Smooth muscle cell of the pulmonary artery (primary cell): ENCODE measurements at places on chromosomes 2 and 18. TPM values are rescaled to one million over a fixed set of nuclear protein-coding genes. Genes with fewer than 3 reads are reported as not detected.

The C1GALT1C1L gene
- 0.20 and 1.2 TPM in 2 replicates for total RNA-seq

The LIMS4 gene
- total RNA-seq, result 3.1 and 9.4 TPM in 2 replicates

The SPDYA gene
- total RNA-seq, result 0.83 and 0.91 TPM in 2 replicates

The GREB1L gene
- total RNA-seq, result 0.85 and 1.0 TPM in 2 replicates

The CFC1 gene
- total RNA-seq, result not detected in 2 replicates

The METAP1D gene
- total RNA-seq, result 7.1 and 7.3 TPM in 2 replicates

The HAAO gene
- total RNA-seq, result 0.85 TPM in 1 of 2 replicates, not detected in the other

The SERPINB3 gene
- total RNA-seq, result 0.07 TPM in 1 of 2 replicates, not detected in the other

The PDE11A gene
- 0.20 and 0.50 TPM in 2 replicates for total RNA-seq

The CPO gene
- not detected in 2 replicates for total RNA-seq

The TUBB8B gene
- total RNA-seq, result not detected in 2 replicates

The CCBE1 gene
- total RNA-seq, result 41.6 and 48.7 TPM in 2 replicates

The FSHR gene
- total RNA-seq, result not detected in 2 replicates

The CDKL4 gene
- 0.66 and 0.91 TPM in 2 replicates for total RNA-seq

The MARCHF4 gene
- 3.6 and 8.0 TPM in 2 replicates for total RNA-seq

The SP140 gene
- total RNA-seq, result 0.50 and 0.52 TPM in 2 replicates

The FANCL gene
- 7.4 and 13.9 TPM in 2 replicates for total RNA-seq

The LGALSL gene
- total RNA-seq, result 4.5 and 7.4 TPM in 2 replicates

The QPCT gene
- total RNA-seq, result 8.8 and 11.1 TPM in 2 replicates

The PPP1R1C gene
- 0.07 TPM in 1 of 2 replicates, not detected in the other for total RNA-seq

The REEP1 gene
- total RNA-seq, result 0.07 and 0.33 TPM in 2 replicates

The IKZF2 gene
- 5.2 and 10.0 TPM in 2 replicates for total RNA-seq

The ZEB2 gene
- 58.5 and 136 TPM in 2 replicates for total RNA-seq

The NOL4 gene
- total RNA-seq, result not detected in 2 replicates

The IL36B gene
- total RNA-seq, result not detected in 2 replicates

The MAL gene
- total RNA-seq, result not detected in 2 replicates

The TRIM43 gene
- total RNA-seq, result not detected in 2 replicates

The NT5C1B gene
- total RNA-seq, result not detected in 2 replicates

The PTPRN gene
- total RNA-seq, result 23.5 and 45.4 TPM in 2 replicates

The TSPYL6 gene
- total RNA-seq, result not detected in 2 replicates

The UGT1A6 gene
- total RNA-seq, result 0.10 TPM in 1 of 2 replicates, not detected in the other

The CAMKMT gene
- total RNA-seq, result 5.5 and 7.4 TPM in 2 replicates

The KLF7 gene
- total RNA-seq, result 20.3 and 59.7 TPM in 2 replicates

The RGPD4 gene
- total RNA-seq, result under 0.01 TPM in 1 of 2 replicates, not detected in the other
